MCF 10A (cell line): ENCODE measurements at places on chromosomes 4 and X. TPM values are rescaled to one million over a fixed set of nuclear protein-coding genes. Genes with fewer than 3 reads are reported as not detected.

The UGT2B11 gene
- total RNA-seq = not detected in 2 replicates

The LEF1 gene
- 2.0 and 3.0 TPM in 2 replicates for total RNA-seq

The SSX2B gene
- total RNA-seq = not detected in 2 replicates

The SCML2 gene
- total RNA-seq = 3.2 and 3.5 TPM in 2 replicates

The PNMA5 gene
- not detected in 2 replicates for total RNA-seq

The XIAP gene
- total RNA-seq = 62.1 and 62.9 TPM in 2 replicates

The C4orf50 gene
- total RNA-seq = not detected in 2 replicates

The RAB33A gene
- total RNA-seq = not detected in 2 replicates

The TACR3 gene
- total RNA-seq = not detected in 2 replicates

The GPR78 gene
- not detected in 2 replicates for total RNA-seq

The CD99 gene
- total RNA-seq = 173 and 176 TPM in 2 replicates

The TCEAL6 gene
- total RNA-seq = not detected in 2 replicates

The CXCL5 gene
- total RNA-seq = 0.51 and 0.54 TPM in 2 replicates

The MID1 gene
- total RNA-seq = 9.7 and 10.0 TPM in 2 replicates

The DRD5 gene
- not detected in 2 replicates for total RNA-seq

The CD99L2 gene
- total RNA-seq = 37.6 and 42.4 TPM in 2 replicates

The TMPRSS11E gene
- total RNA-seq = not detected in 2 replicates

The ZNF630 gene
- total RNA-seq = 2.4 and 3.2 TPM in 2 replicates

The ZAR1 gene
- not detected in 2 replicates for total RNA-seq

The ZXDA gene
- total RNA-seq = 4.9 and 6.4 TPM in 2 replicates

The CXorf58 gene
- total RNA-seq = not detected in 2 replicates

The ASMT gene
- total RNA-seq = not detected in 2 replicates

The RNF128 gene
- total RNA-seq = 0.09 and 0.17 TPM in 2 replicates

The SNX25 gene
- 10.5 and 14.4 TPM in 2 replicates for total RNA-seq

The IBSP gene
- total RNA-seq = not detected in 2 replicates

The DOK7 gene
- 1.1 and 5.3 TPM in 2 replicates for total RNA-seq

The ATP2B3 gene
- total RNA-seq = not detected in 2 replicates

The FHL1 gene
- total RNA-seq = 16.6 and 19.4 TPM in 2 replicates

The BMPR1B gene
- total RNA-seq = 17.2 and 18.8 TPM in 2 replicates

The MGST2 gene
- 27.5 and 41.5 TPM in 2 replicates for total RNA-seq

The TMPRSS11B gene
- not detected in 2 replicates for total RNA-seq

The OCRL gene
- total RNA-seq = 25.3 and 26.8 TPM in 2 replicates

The UGT8 gene
- total RNA-seq = 2.2 and 2.6 TPM in 2 replicates

The FAM133A gene
- not detected in 2 replicates for total RNA-seq

The SLITRK4 gene
- total RNA-seq = 0.35 and 0.39 TPM in 2 replicates

The HPGD gene
- total RNA-seq = 0.59 and 0.77 TPM in 2 replicates

The PDE6B gene
- not detected in 2 replicates for total RNA-seq

The HTRA3 gene
- not detected in 2 replicates for total RNA-seq

The NPNT gene
- 0.09 TPM in 1 of 2 replicates, not detected in the other for total RNA-seq

The KLHL2 gene
- total RNA-seq = 37.1 and 40.0 TPM in 2 replicates

The ZFP92 gene
- total RNA-seq = not detected in 2 replicates
